CD8-positive, alpha-beta memory T cell (primary cell): ENCODE measurements at places on chromosomes 4 and X. TPM values are rescaled to one million over a fixed set of nuclear protein-coding genes. Genes with fewer than 3 reads are reported as not detected.

Gene DCLK2
- total RNA-seq: not detected

DNA sequence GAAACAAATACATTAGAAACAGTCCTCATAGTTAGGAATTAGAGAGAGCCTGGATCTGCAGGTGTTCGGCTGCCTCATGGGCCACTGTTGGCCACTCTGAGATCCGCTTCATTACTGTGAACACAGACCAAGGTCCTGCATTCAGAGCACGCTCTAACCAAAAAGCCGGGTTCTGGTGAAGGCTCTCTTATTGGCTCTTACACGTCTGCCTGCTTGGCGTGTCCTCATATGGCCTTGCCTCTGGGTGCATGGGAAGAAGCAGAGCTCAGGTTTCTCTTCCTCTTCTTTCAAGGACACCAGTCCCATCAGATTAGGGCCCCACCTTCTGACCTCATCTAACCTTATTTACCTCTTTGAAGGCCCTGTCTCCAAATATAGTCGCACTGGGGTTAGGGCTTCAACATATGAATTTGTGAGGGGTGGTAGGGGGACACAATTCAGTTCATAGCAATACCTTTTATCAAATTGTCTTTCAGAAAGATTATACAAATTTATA, 37.1 kb upstream of the ELF2 start:
- no peak for DNase-seq
- H3K27ac ChIP-seq: peak overlapping the region; percentile 48
- no peaks in the 10 kb centered on the region for H3K36me3 ChIP-seq
- H3K27me3 ChIP-seq: no peaks in the 10 kb centered on the region
- H3K4me3 ChIP-seq: no peak overlapping the region

Gene NAP1L2
- 2.5 TPM for total RNA-seq

Gene ZAR1
- total RNA-seq: not detected

DNA sequence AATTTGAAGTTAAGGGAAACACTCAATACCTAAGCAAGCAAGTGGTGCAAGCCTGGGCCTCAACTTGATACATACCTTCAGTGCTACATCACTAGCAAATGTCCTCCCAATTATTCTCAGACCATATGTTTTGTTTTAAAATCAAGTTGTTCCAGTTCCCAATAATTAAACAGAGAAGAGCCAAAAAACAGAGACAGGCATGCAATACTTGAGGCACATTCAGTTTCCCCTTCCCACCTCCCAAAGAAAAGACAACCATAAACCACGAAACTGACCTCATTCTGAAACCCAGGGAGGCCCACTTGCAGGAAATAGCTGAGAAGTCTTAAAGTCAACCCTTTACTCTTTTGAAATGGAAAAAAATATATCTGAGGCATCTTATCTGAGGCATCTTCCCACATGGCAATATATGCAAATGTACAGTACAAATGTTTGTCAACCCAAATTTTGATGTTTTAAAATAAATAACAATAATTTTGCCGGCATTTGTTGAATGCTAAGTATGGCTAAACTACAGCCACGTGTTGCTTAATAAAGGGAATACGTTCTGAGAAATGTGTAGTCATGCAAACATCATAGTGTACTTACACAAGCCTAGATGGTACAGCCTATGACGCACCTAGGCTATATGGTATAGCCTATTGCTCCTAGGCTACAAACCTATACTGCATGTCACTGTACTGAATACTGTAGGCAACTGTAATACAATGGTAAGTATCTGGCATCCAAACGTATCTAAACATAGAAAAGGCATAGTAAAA, 147.5 kb downstream of the TSPAN5 start:
- no peaks in the 10 kb centered on the region for H3K27me3 ChIP-seq
- H3K36me3 ChIP-seq: no peaks in the 10 kb centered on the region
- no peak overlapping the region for H3K27ac ChIP-seq
- H3K4me3 ChIP-seq: no peak overlapping the region

- H3K4me1 ChIP-seq: peaks cover 12% of the 10 kb centered on the region
- no peak for DNase-seq
- H3K27ac ChIP-seq: no peak overlapping the region
- no peaks in the 10 kb centered on the region for H3K27me3 ChIP-seq
- H3K36me3 ChIP-seq: no peaks in the 10 kb centered on the region
- no peak overlapping the region for H3K4me3 ChIP-seq
Measured at GRCh38 chr4:26812049-26812714, 48.5 kb upstream of the STIM2 start.

DNA sequence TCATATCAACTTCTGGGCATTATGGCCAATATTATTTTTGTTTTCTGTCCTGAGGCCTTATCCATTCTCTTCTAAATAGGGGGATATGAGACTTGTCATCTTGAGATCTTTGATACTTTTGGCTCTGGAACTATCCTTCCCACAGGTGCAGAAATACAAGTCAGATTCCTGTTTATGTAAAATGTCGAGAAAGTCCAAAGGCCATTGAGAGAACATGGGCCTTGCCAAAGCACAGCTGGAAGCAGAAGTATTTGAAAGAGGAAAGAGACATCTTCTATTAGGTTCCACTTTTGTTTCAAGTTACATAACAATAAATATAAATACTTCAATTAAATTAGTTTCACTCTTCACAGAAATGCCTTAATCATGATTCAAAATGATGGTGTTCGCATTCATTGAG, 20.8 kb upstream of the PRSS48 start:
- H3K4me1 ChIP-seq: no peaks in the 10 kb centered on the region
- H3K27ac ChIP-seq: no peak overlapping the region
- DNase-seq: no peak
- no peaks in the 10 kb centered on the region for H3K27me3 ChIP-seq

Gene SOWAHB
- total RNA-seq: not detected

GRCh38 chr4:109005523-109005922, 242.7 kb upstream of the ETNPPL start:
- DNase-seq: no peak
- no peak overlapping the region for H3K27ac ChIP-seq
- no peak overlapping the region for H3K4me3 ChIP-seq
- H3K4me1 ChIP-seq: no peaks in the 10 kb centered on the region
- no peaks in the 10 kb centered on the region for H3K36me3 ChIP-seq
- H3K27me3 ChIP-seq: no peaks in the 10 kb centered on the region

DNA sequence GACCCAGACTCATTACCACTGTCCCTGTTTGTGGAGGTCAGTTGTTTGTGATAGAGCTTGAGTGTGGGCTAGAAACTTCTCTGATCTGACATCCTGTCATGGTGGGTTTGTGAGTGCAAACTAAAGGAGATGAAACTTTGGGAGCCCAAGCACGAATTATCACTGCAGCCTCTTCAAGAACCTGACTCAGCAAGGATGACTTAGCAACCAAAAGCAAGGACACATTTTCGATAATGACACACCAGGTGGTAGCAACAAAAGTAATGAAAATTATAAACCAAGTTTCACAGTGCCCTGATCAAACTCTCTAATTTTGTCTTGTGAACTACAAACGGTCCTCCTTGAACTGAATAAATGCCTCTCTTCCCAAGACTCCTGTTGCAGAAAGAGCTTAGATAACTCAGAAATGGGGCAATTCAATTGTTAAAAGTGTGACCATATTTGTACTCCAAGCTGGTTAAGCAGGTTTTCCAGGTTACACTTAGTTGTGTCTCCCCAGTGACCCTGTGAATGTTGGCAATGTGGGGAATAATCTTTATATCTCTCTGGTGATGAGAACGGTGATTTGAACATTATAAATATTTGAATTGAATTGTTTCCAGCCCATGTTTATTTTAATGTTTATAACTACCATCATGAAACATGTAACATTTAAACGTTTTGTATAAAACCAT, 52.6 kb upstream of the ATP8A1 start:
- H3K27me3 ChIP-seq: no peaks in the 10 kb centered on the region
- no peaks in the 10 kb centered on the region for H3K4me1 ChIP-seq
- no peak overlapping the region for H3K27ac ChIP-seq
- no peak overlapping the region for H3K4me3 ChIP-seq

Gene SHROOM4
- not detected for total RNA-seq
